Brain microvascular endothelial cell (primary cell): ENCODE measurements at places on chromosomes 6 and 20.
A peak's percentile ranks its signal among the peaks of the same experiment; 100 is the strongest.

GRCh38 chr20:58959652-58960051, 21.4 kb upstream of the NELFCD start:
- DNase-seq: no peak

DNA sequence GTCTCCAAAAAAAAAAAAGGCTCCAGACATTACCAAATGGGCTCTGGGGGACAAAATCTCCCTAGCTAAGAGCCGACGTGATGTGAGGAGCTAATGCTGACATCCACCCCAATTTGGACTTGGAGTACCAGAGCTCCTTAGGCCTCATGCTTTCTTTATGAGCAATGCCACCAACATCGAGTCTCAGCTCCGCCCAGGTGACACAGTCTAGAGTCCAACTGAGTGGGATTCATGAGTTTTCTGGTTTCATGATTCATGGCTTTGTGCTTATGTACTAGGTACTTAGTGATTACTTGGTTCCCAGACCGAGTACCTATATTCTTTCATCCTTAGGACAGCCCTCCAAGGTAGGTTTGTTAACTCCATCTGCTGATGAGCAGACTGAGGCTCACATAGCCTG, 4.4 kb downstream of the ANKRD60 start:
- DNase-seq: no peak

GRCh38 chr20:53828088-53828681, 234.5 kb upstream of the ZNF217 start:
- DNase-seq: peak; percentile 97

DNA sequence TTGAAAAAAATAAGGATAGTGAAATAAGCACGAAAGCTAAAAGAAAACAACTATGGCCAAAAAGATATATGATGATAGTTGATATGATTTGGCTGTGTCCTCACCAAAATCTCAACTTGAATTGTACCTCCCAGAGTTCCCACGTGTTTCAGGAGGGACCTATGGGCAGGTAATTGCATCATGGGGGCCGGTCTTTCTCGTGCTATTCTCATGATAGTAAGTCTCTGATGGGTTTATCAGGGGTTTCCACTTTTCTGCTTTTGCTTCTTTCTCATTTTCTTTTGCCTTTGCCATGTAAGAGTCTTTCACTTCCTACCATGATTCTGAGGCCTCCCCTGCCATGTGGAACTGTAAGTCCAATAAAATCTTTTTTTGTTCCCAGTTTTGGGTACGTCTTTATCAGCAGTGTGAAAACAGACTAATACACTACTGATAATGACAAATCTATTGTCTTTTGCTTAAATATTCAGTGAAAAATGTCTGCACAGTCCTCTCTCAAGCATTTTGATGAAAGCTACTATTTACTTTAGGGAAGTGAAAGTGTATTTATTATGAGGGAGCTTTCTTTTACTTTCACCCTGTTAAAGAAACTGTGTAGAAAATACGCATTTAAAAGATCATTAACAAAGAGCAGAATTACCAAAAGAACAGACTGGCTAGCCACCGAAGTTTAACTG, 389.1 kb downstream of the HTR1B start:
- DNase-seq: no peak

DNA sequence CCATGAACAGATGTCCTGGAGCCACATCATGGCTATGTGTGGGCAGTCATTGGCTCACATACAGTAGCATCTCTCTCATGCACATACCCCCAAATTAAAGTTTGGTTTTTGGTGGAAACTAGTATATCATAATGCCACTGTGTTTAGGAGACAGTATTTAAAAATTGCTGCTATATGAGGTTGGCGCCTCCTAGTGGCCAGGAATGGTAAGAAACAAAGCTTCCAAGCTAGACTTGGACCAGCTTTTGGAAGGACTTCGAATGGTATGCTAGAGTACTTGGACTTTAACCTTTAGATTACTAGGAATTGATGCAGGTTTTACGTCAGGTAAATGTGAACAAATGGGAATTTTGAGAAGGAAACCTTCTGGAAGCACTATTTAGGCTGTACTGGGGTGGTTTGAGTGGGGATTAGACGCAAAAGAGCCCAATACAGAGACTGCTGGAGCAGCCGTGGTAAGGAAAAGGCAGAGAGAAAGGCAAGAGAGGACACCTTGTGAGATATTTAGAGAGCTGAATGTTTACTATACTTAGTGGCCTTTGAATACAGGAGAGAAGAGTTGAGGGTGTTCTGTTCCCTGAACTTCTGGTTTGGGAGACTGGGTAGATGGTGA, 23.8 kb downstream of the PRSS35 start:
- DNase-seq: peak; percentile 57

GRCh38 chr6:167351656-167352345, 26.9 kb downstream of the TTLL2 start:
- DNase-seq: no peak
